ENCODE measurements at places on chromosomes 11 and 22.

GRCh38 chr11:64484191-64485022 lies 106.6 kb upstream of the SLC22A12 start:
- DNase-seq, result no peak

DNA sequence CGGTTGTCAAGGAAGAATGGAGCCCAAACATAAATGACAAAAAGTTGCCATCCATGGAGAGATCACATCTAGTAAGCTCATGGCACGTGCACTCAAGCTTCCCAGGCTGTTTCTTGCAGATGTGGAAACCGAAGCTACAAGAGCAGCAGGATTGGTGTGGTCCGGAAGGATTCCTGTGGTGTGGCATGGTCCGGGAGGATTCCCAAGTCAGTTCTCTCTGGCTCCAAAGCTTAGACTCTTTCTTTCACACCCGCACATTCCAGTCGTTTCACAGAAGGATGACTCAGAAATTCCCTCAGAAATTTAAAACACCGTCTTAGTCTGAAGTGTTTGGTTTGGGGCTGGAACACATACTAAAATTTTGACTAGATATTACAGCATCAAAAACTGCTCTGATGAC lies 78.0 kb upstream of the DRD2 start:
- no peak for DNase-seq

DNA sequence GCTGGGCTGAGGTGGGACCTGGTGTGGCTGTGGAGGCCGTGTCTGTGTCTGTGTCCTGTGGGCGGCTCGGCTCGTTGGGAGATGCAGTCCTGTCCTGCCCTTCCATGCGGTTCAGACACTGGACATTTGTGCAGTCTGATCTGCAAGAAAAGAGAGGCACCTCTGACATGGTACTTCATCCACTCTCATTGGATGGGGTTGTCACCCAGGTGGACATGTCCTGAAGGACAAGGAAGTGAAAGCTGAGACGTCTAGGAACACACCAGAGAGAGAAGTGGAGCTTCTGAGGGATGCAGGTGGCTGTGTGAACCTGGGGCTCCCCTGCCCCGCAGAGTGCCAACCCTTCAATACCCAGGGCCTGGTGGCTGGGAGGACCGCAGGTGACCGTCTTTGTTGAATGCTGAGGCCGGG lies 18.4 kb downstream of the TBX1 start:
- DNase-seq, result no peak

GRCh38 chr11:76296731-76297542 lies 84.0 kb downstream of the THAP12 start:
- DNase-seq, result no peak

DNA sequence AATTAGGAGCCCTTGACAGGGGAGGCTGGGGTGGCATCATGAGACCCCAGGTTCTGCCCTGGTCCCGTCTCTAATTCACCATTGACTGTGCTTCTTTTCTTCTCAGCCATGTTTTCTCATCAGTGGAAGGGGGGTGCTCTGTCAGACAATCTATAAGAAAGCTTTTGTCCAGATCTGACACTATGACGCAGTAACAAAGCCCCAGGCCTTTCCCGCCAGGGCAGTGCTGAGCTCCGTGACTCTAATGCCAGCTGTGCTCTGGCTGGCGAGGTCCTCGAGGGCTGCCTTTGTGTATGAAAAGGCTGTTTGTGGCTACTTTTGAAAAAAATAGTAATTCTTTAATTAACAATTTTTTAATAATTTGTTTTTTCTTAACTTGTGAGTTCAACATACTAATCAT lies 3.2 kb downstream of the CD6 start:
- DNase-seq, result no peak

DNA sequence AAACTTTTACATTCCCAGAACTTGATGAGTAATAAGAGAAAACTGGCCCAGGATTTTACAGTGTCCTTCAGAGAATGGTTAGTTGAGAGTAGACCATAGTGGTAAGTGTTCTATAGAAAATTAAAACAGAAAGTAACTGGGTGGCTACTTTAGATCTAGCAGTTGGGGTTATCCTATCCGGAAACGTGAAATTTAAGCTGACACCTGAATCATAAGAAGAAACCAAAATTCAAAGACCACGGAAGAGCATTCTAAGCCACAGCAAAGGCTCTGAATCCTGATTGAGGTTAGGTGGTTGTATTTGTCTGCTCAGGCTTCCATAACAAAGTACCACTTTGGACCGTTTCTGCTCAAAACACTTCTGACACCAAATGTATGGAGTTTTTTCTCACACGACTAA lies 34.0 kb downstream of the TTC17 start:
- DNase-seq, result no peak

- no peak for DNase-seq
Measured at GRCh38 chr11:23555085-23555484, 694.8 kb upstream of the CCDC179 start.

GRCh38 chr11:17541330-17541885 lies 2.8 kb downstream of the USH1C start:
- DNase-seq, result no peak

DNA sequence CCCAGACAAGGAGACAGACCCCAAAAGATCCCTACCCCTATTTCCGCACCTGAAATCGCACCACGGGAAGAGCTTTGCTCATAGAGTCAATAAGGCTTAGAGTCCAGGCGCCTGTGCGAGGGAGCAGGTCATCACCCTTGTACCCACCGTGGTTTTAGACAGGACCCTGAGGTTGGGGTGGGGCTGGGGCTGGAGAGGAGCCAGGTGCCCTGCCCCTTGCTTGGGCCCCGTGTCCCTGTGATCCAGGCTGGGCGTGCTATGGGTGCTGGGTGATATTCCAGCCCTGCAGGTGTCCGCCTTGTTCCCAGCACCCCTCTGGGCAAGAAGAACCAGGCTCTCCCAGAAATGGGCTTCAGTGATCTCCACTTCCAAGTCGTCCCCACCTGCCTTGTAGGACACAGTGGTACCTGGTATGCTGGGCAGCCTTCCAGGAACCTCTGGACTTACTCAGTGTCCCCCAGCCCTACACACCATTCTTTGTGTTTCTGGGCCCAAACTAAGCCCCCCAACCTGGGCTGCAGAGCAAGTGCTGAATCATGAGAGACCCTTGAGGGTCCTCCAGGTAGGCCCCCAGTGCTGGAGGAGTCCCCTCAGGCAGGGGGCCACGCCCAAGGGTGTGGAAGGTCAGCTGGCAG lies 4.5 kb downstream of the CD81 start:
- DNase-seq, result no peak

GRCh38 chr11:128680906-128681305 lies 13.0 kb upstream of the FLI1 start:
- DNase-seq, result no peak

DNA sequence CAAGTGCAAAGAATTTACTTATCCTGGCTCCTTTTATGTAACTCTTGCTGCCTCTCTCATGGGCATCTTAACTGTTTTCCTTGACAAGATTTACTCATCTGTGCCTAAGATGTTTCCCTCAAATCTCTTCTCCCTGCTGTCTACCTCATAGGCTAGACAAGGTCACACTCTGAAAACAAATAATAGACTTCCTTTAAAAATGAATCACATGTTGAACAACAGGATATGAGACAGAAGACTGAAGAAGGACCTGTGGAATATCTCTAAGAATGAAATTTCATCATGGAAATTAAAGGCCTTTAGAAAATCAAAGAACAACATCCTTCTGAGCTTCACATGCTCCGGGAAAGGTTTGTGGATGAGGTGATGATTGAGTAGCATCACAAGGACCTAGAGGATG lies 6.0 kb upstream of the SCGB2A2 start:
- DNase-seq, result no peak

GRCh38 chr11:78740199-78741071 lies 165.8 kb upstream of the NARS2 start:
- no peak for DNase-seq

DNA sequence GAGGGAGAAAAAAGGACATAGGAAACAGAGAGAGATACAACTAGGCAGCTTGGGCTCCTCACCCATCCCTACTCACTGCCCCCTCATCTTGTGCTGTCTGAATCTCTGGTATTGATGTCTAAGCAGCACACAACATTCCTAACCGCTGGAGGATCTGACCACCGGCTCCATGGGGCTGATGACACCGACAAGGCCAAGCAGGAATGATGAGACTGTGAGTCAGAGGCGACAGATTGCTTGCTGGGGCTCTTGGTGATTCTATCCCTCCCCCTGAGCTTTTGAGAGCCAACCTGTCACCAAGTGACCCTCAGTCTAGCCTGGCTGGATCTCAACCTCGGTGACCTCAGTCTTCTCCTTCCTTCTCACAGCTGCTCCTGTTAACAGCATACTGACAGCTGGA lies 13.8 kb downstream of the PAMR1 start:
- DNase-seq, result no peak

DNA sequence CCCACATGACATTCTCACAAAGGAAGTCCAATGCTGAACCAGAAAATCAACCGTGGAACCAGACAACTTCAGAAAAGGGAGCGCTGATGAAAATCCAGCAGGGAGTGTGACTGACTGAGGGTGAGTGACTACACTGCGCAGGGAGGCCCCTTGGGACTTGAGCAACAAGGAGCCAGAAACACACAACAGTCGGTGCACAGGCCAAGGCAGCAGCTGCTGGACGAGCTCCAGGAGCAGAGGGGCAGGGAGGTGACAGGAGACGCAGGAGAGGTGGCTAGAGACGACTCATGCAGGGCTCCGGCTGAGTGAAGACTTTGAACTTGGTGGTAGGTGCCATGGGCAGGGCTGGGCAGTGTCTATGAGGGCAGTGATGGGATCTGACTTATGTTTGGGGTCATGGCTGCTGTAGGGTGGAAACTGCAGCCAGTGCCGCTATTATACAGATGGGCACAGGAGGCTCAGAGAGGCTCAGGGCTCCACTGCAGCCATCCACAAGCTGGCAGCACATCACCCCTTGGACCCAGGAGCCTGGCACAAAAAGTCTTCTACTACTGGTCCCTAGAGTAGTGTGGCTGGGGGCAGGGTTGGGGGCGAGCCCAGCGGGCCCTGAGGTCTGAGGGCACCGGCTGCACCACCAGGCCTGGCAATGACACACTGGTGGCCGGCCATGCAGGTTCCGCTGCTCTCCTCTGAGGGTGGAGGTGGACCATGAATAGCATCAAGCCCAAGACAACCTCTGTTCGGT lies 10.3 kb upstream of the FADD start:
- DNase-seq, result no peak

GRCh38 chr11:5293028-5293427 lies 8.7 kb downstream of the OR51B4 start:
- no peak for DNase-seq
